NK-92 treated with Interleukin-12 subunit alpha and Interleukin-12 subunit beta, amount 100 ng/mL, for 24 hours (cell line): ENCODE measurements at places on chromosomes 7 and 10.

GRCh38 chr10:127920306-127921074, 13.6 kb downstream of the PTPRE start:
- DNase-seq = no peak

- no peak for DNase-seq
Observed at GRCh38 chr10:63666836-63667383, 145.7 kb downstream of the REEP3 start.

DNA sequence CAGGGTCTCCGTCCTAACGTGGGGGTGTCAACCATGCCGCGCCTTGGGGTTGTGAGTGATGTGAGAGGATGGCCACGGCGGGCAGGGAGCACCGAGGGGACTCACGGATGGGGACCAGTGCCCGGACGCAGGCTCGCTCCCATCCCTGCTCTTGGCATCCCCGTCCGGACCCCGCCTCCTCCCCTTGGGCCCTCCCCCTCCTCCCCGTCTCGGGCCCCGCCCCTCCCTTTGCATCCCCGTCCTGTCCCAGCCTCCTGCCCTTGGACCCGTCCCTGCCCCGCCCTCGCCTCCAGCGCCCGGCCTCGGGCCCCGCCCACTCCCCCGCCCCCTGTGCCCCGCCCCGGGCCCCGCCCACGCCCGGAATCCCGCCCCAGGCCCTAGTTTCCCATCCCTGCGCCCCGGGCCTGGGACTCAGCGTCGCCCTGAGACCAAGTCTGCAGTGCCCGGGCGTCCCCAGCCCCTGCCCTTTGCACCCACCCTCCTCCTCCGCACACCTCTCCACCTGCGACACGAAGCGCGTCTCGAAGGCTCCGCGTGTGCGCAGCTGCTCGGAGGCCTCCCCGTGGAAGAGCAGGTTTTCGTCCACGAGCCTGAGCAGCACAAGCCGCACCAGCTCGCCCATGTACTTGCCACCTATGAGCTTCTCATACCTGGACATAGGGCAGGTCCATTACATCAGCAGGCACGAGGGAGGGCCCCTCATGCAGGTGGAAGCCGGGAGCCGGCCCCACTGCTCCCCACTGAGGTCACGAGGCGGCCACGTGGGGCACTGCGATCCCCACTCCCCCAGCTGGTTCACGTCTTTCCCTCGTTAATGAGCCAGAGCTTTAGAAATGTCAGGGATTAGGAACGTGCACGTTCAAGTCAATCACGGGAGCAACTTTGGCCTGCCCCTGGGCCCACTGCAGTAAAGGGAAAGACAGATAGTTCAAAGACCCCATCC, 5.1 kb upstream of the MYL7 start:
- no peak for DNase-seq

DNA sequence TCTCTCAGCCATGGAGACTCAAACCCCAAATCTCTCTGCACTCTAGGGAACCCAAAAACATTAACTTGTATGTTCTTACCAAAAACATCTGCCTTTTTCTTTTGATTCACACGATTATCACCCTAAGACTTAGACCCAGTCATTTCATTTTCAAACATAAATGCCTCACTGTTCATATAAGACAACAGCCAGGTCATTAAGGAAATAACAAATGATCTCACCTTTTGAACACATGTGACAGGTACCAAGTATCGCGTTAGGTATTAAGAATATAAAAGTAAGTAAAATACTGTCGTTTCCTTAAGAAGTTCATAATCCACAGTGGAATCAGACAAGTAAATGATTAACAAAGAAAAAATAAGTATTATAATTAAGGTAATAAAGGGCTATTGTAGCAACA, 8.8 kb downstream of the TM9SF3 start:
- no peak for DNase-seq

DNA sequence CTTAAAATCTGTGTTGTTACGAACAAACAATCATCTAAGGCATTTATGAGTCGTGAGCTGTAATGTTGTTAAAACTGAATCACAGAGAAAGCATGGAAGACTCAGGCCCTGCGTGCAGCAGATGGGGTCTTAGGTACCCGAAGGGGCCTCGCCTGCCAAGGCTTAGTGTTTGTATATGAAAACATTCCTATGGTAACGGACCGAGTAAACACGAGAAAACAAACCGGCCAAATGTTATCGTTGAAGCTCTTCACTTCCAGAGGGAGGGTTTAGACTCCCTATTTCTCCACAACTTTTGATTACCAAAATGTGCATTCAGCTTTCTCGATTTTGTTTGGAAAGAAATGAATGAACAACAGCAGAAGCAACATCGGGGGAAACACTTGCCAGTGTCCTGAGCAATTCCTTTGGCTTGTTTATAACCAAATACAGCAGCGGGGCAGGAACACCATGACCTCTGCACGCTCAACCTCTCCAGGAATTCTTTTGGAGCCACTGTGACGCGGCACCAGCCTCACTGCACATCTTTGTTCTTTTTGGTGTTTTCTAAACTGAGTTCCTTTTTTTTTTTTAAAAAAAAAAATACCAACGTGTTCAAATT, 121.6 kb upstream of the KLF6 start:
- DNase-seq = no peak

DNA sequence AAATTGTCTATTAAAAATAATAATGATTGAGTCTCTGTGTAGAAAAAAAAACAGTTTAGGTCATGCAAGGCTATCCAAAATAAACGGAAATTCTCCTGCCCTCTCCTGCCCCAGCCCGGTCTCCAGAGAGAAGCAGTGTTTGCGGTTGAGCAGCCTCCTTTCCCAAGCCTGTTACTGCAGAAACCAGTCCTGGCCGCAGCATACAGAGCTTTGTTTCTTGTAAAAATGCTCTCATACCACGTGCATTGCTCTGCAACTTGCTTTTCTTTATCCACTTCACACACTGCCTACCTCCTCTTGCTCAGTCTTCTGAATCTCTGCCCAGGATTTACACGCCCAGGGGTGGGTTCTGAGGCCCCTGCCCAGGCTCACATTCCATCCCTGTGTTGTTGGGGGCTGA, 34.4 kb upstream of the CUL1 start:
- DNase-seq = no peak

DNA sequence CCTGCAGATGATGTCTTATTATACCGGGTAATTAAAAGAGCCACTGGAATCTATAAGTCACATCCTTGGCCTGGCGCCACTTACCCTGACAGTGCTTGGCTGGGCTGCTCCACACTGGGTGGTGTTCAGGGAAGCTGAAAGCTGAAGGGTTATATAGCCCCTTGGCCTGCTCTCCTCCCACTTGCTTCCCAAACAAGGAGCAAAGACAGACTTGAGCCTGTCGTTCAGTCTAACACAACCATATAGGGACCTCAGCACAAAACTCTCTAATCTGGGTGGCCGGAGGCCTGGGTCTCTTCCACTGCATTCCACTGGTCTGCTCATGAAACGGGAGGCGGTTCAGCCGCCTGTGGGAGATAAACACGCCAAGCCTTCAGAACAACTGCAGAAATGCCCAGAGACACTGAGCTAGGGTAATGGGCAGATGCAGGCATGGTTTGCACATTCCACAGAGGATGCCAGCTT, at the start of gene ACTA2:
Gene ACTA2 (minus strand): TSS at position 127 of the 465 bp plus-strand sequence. CDS start 3,843 bp downstream, outside the sequence.
- DNase-seq = no peak

- no peak for DNase-seq
Observed at GRCh38 chr7:48090095-48090805, 1.2 kb downstream of the UPP1 start.

DNA sequence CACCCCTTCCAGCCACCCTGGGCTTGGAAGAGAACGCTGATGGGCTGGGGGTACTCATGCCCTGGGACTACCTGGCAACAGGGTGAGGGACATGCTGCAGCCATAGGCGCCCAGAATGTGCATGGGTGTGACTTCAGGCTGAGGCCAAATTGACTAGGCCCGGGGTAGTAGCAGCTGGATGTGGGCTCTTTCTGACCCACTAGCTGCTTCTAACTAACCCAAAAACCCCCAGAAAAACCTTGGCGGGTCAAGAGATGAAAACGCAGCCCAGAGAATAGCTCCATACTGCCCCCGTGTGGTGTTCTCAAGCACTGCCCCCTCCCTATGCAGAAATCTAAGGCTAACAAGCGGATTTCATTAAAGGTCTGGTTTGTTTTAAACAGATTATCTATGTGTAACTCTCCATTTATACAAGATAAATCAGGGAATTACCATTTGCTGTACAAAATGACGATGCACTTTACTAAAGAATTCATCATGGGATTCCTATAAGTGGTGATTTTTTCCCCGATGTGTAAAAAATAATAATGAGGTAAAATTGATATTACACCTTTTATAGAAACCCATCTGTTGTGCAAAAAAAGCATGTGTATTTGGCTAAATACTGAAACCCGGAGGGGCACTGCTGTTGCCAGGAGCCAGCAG, 4.2 kb downstream of the SMARCD3 start:
- DNase-seq = no peak

GRCh38 chr7:79090543-79090942, 362.9 kb downstream of the MAGI2 start:
- no peak for DNase-seq

GRCh38 chr7:131829947-131830558, 273.6 kb upstream of the PODXL start:
- no peak for DNase-seq

DNA sequence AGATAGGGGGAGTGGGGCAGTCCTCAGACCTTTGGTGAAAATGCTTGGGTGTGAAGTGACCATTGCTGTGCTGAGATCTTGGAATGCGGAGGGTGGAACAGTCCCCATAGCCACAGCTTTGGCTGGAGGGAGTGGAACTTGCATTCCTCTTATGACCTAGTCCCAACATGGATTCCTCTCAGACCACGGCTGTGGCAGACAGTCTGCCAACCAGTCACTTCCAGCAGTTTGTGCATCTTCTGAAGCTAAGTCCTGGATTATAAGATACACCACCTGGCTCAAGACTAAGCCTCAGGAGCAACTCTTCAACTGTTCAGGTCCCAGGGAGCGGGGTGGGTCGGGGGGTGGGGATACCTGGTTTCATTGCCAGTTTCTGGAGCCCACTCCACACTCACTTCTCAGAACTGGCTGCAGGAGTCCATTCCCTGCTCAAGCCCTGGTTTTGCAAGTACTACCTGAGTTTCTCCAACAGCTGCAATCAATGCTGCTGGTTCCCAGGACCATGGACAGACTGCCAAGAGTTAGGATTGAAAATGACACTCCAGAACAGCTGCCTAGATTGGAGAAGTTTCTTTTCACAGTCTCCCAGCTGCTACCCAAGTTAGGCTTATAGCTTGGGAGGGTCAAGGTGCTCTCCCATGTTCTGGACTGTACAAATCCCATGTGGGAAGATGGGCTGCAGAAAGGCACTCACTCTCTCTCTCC, 29.1 kb upstream of the DGKB start:
- no peak for DNase-seq

GRCh38 chr10:119370111-119370741, 162.9 kb downstream of the GRK5 start:
- no peak for DNase-seq

- no peak for DNase-seq
Observed at GRCh38 chr7:158138329-158138597, 449.4 kb downstream of the PTPRN2 start.

DNA sequence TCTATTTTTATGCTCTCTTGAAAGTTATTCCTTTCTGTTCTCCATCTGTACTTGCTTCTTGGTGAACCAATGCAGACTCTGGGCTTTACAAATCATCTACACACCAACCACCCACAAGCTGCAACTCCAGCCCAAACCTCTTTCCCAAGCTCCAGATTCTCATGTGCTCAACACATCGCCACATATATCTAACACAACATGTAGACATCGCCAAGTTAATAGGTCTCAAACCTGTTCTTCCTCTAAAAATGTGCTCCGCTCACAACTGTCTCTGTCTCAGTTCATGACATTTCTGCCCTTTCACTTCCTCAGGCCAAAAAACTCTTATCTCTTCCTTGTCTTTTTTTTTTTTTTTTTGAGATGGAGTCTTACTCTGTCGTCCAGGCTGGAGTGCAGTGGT, 95.7 kb upstream of the EEPD1 start:
- no peak for DNase-seq

- no peak for DNase-seq
Observed at GRCh38 chr7:129671266-129671665, 59.7 kb downstream of the NRF1 start.

GRCh38 chr7:17802056-17802455, 138.2 kb downstream of the SNX13 start:
- DNase-seq = no peak

DNA sequence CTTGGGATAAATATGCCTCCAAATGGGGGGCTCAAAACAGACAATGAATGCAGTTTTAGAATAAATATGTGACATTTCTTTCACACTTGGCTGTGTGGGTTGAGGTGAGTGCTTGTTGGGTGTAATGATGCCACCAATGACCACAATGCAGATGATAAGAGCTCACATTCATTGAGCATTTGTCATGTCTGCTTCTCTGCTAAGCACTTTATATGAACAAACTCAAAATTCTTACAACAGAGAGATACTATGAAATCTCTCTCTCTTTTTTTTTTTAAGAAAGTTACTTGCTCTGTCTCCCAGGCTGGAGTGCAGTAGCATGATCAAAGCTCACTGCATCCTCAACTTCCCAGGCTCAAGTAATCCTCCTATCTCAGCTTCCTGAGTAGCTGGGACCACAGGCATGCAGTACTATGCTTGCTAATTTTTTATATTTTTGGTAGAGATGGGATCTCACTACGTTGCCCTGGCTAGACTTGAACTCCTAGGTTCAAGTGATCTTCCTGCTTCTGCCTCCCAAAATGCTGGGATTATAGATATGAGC, 185.4 kb downstream of the JCAD start:
- no peak for DNase-seq

DNA sequence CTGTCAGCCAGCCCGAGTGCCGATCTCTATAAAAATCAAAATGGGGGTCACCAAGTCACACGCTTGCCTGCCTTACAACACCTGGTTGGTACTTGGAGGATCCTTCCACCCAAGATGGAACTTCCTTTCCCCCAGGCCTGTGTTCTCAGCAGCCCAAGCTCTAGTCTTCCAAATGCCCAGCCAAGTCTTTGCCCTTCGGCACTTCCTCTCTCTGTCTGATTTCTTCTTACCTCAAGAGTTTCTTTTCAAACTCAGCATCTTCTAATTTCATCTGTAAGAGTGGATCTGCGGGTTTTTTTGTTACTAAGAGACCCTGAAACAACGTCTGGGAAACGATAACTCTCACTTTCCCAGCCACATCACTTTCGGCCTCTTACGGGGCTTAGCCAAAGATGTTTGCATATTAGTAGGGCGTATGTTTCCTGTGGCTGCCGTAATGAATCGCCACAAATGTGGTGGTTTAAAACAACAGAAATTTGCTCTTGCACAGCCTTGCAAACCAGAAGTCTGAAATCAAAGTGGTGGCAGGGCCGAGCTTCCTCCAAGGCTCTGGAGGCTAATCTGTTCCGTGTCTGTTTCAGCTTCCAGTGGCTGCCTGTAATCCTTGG, 219.9 kb downstream of the TCF7L2 start:
- DNase-seq = no peak

- no peak for DNase-seq
Observed at GRCh38 chr7:141161550-141162535, 88.0 kb downstream of the TMEM178B start.

GRCh38 chr7:158295966-158296797, 291.4 kb downstream of the PTPRN2 start:
- no peak for DNase-seq

GRCh38 chr10:1735562-1735961, 1.8 kb downstream of the ADARB2 start:
- DNase-seq = no peak

DNA sequence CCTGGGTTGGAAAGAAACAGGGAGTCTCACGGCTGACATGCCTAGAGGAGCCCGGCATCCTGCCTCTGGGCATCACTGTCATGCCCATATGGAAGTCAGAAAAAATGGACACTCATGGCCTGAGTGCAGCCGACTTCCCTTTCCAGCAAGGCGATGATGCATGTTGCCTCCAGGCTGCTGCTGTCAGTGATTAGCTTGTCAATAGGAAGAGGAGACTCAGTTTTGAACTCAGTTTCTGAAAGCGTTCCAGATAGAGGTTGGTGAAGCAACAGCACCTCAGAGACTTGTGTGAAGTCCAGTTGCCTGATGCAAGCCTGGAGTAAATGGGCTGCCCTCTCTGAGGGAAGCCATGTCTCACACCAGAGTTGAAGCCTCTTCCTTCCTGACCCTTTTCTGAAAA, 148.4 kb downstream of the TPST1 start:
- no peak for DNase-seq
